ENCODE measurements at places on chromosomes 7 and 10. TPM values are rescaled to one million over a fixed set of nuclear protein-coding genes. Genes with fewer than 3 reads are reported as not detected.

DNA sequence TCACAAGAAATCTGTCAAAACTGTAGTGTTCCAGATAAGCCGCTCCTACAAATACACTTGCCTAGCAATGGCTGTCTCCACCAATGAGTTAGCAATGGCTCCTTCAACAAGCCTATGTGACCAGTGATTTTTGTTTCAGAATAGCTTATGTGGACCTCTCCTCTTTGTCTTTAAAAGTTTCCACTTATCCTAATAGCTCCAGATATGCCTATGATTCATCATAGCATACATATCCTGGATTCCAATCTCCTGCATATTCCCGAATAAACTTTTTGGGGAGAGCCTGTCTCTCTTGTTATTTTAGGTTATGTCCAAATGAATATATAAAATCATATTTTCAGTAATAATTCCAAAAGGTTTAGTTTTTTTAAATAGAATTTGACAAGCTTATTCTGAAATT lies 510.6 kb downstream of the ARL4A start:
- no peaks in the 10 kb centered on the region for H3K27me3 ChIP-seq
- no peaks in the 10 kb centered on the region for H3K36me3 ChIP-seq
- no peaks in the 10 kb centered on the region for H3K4me1 ChIP-seq
- DNase-seq, result no peak
- no peak overlapping the region for H3K27ac ChIP-seq

DNA sequence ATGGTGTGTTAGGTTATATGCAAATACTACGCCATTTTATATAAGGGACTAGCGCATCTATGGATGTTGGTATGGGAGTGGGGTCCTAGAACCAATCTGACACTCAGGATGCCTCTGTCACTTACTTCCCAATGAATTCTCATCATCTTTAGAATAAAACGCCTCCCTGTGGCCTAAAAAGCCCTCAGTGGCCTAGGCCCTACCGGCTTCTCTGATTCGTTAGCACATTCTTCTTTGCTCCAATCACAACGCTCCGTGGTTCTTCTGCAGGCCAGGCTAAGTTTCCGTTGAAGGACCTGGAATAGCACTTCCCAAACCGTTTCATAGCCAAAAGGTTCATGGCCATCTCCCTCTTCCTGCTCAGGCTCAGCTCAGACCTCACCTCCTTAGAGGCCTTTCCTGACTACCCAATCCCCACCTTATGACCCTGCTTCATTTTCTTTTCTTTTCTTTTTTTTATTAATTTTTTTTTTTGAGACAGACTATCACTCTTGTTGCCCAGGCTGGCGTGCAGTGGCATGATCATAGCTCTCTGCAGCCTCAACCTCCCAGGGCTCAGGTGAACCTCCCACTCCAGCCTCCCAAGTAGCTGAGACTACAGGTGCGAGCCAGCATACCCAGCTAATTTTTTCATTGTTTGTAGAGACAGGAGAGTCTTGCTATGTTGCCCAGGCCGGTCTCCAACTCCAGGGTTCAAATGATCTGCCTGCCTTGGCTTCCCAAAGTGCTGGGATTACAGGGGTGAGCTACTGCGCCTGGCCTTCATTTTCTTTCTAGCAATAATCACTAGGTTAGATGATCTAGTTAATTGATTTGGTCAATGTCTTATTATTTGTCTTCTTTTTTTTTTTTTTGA lies 24.5 kb upstream of the YWHAG start:
- no peak overlapping the region for H3K4me3 ChIP-seq
- no peaks in the 10 kb centered on the region for H3K27me3 ChIP-seq
- peaks cover 13% of the 10 kb centered on the region for H3K4me1 ChIP-seq
- H3K27ac ChIP-seq, result no peak overlapping the region
- no peaks in the 10 kb centered on the region for H3K36me3 ChIP-seq

GRCh38 chr10:4062751-4063150 lies 277.7 kb upstream of the KLF6 start:
- peaks cover 26% of the 10 kb centered on the region for H3K4me1 ChIP-seq
- no peak for DNase-seq
- no peaks in the 10 kb centered on the region for H3K27me3 ChIP-seq
- no peaks in the 10 kb centered on the region for H3K36me3 ChIP-seq

- no peaks in the 10 kb centered on the region for H3K36me3 ChIP-seq
- no peak for DNase-seq
- peaks cover 15% of the 10 kb centered on the region for H3K27me3 ChIP-seq
- no peak overlapping the region for H3K27ac ChIP-seq
- peaks cover 5% of the 10 kb centered on the region for H3K4me1 ChIP-seq
Observed at GRCh38 chr7:155268921-155269650, 28.6 kb upstream of the INSIG1 start.

GRCh38 chr7:64888561-64888900 lies 14.5 kb upstream of the ZNF273 start:
- peak overlapping the region; percentile 68 for H3K4me3 ChIP-seq
- no peaks in the 10 kb centered on the region for H3K36me3 ChIP-seq
- no peak overlapping the region for H3K27ac ChIP-seq

DNA sequence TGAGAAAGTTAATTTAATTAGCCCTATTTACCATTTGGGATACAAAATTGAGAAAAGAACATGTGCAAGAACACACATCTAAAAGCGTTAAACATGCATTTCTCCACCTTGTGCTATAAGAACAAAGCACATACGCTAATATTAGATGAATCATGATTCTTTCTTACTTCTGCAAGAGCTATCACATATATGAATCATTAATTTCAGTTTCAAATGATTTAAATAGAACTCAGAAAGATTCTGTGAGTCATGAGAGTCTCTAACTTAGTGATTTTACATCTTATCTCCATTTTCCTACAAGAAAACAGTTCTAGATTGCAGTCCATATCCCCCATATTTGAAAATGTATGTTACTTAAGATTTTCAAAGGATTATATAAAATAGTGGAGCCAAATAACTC lies 173.9 kb downstream of the RNLS start:
- no peak for DNase-seq
- no peak overlapping the region for H3K4me3 ChIP-seq
- no peaks in the 10 kb centered on the region for H3K36me3 ChIP-seq
- no peak overlapping the region for H3K27ac ChIP-seq
- no peaks in the 10 kb centered on the region for H3K27me3 ChIP-seq
- no peaks in the 10 kb centered on the region for H3K4me1 ChIP-seq

- H3K27ac ChIP-seq, result no peak overlapping the region
- no peak for DNase-seq
- H3K27me3 ChIP-seq, result no peaks in the 10 kb centered on the region
Observed at GRCh38 chr10:51384971-51385370, 310.7 kb downstream of the PRKG1 start.

DNA sequence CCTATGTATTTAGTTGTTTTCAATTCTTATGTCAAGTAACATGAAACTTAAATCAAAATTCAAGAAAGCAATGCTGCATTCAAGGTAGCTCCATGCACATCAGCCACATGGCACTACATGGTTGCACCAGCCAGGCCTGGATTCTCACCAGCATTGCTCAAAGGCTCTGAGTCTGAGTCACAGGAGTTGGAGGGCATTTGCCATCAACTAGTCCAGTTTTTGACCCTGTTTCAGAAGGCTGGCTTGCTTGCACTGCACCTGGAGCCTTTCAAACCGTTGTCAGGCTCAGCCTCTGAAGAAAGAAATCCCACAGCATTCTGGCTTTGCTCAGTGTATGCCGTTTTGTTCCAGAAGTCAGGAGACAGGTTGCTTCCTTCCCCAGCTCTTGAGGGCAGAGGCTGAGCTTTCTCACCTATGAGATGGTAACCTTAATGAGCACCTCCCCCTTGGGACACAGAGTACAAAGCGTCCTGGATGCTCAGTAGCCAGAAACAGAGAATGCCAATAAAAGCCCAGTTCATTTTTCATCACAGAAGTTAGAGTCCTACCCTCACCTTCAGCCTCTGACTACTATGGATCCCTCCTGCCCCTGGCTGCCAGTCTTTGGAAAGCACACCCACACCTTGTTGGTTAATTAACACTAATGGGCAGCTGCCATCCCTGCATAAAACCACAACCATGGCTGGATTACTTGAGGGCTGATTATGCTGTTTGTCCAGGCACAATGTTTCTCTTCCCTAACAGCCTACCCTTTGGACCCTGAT lies 288.4 kb upstream of the LRRTM3 start:
- no peak for DNase-seq
- H3K4me1 ChIP-seq, result no peaks in the 10 kb centered on the region
- H3K36me3 ChIP-seq, result no peaks in the 10 kb centered on the region
- no peak overlapping the region for H3K27ac ChIP-seq
- no peaks in the 10 kb centered on the region for H3K27me3 ChIP-seq

- no peak overlapping the region for H3K27ac ChIP-seq
- DNase-seq, result no peak
- no peaks in the 10 kb centered on the region for H3K4me1 ChIP-seq
- no peaks in the 10 kb centered on the region for H3K27me3 ChIP-seq
- no peak overlapping the region for H3K4me3 ChIP-seq
Observed at GRCh38 chr7:108642126-108642525, 72.5 kb downstream of the DNAJB9 start.

DNA sequence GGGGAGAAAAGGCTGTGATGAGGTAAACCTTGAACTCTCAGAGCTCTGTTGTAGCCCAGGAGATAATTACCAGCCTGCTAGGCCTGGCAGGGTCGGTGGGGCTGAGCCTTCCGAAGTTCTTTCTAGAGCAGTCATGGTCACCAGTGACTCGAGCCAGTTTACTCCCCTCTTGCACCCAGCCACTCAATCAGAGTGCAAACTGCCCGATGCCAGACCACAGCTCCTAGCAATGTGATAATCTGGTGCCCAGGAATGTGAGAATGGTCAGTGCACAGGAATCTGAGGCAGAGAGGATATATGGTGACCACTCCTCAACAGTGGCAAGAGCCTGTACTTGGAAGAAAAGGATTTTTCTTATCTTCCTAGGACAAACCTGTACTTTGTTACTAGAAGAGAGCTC lies 46.4 kb upstream of the KMT2E start:
- no peaks in the 10 kb centered on the region for H3K27me3 ChIP-seq
- DNase-seq, result no peak
- no peaks in the 10 kb centered on the region for H3K36me3 ChIP-seq
- H3K4me1 ChIP-seq, result no peaks in the 10 kb centered on the region

DNA sequence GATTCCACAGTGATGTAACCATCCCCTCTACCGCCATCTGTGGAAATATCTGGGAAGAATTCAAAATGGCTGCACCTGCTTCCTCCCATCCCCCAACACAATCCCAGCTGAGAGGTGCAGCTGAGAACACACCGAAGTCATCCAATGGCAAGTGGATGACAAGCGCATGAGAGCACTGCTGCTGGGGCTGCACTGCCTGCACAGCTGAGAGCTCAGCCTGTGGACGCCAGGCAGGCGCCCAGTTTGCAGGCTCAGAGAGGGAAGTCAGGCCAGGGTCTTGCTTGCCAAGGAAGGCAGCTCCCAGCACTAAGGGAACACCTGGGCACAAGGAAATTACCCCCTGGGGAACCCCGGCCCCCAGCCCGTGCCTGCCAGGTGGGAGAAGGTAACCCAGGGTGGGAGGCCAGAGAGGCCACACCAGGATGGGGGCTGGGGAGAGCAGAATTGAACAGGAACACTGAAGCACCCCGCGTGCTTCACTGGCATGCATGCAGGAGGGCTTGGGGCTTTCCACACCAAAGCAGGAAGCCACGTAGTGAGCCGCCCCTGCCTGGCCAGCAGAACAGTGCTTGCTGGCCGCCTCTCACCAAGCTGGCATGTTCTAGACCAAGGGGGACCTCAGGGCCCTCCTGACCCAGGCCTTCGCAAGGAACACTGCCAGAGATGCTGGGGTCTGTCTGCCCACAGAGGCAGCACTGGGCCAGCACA lies 46.2 kb downstream of the FAM53B start:
- peaks cover 98% of the 10 kb centered on the region for H3K4me1 ChIP-seq
- H3K27me3 ChIP-seq, result no peaks in the 10 kb centered on the region
- no peak overlapping the region for H3K4me3 ChIP-seq
- H3K36me3 ChIP-seq, result peaks cover 11% of the 10 kb centered on the region

GRCh38 chr10:59138052-59138451 lies 38.4 kb upstream of the PHYHIPL start:
- no peaks in the 10 kb centered on the region for H3K4me1 ChIP-seq
- no peaks in the 10 kb centered on the region for H3K27me3 ChIP-seq
- no peak overlapping the region for H3K27ac ChIP-seq
- no peaks in the 10 kb centered on the region for H3K36me3 ChIP-seq
- DNase-seq, result no peak

DNA sequence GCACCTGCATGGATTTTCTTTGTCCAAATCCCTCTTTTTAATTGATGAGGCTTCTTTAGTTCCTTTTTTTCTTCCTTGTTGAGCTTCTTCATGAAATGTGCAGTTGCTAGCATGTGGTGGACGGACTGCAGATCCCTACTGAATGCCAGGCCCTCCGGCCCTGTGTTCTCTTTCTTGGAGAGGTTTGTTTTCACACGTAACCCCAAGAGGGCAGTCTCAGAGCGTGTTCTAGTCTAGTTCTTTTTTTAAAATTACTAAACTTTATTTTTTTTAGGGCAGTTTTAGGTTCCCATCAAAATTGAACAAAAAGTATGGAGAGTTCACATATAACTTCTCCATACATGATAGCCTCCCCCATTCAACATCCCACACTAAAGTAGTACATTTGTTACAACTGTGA lies 190.0 kb downstream of the CFTR start:
- no peaks in the 10 kb centered on the region for H3K27me3 ChIP-seq
- no peak for DNase-seq
- H3K27ac ChIP-seq, result no peak overlapping the region
- no peaks in the 10 kb centered on the region for H3K36me3 ChIP-seq
- H3K4me1 ChIP-seq, result no peaks in the 10 kb centered on the region
- no peak overlapping the region for H3K4me3 ChIP-seq

GRCh38 chr10:99768556-99768955 lies 13.9 kb upstream of the ABCC2 start:
- no peaks in the 10 kb centered on the region for H3K36me3 ChIP-seq
- no peak for DNase-seq
- H3K27ac ChIP-seq, result no peak overlapping the region

DNA sequence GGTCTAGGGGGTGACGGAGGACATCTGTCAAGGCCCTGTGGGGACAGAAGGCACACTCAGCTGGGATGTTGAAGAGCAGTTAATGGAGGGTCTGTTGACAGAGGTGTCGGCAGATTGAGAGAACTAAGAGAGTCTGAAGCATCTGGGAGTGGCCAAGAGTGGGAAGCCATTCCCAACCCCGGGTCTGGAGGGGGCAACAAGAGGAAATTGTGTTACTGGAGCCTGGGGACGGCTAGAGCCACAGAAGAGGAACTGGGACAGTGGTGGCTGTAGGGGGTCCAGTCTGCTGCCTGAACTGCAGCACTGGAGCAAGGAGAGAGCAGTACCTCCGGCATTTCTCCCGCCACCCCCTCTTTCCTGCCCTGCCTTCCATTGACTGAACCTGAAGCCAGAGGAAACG lies 136.6 kb downstream of the CHN2 start:
- no peaks in the 10 kb centered on the region for H3K36me3 ChIP-seq
- peaks cover 20% of the 10 kb centered on the region for H3K4me1 ChIP-seq
- DNase-seq, result no peak
- no peak overlapping the region for H3K27ac ChIP-seq
- H3K4me3 ChIP-seq, result no peak overlapping the region

Gene MNX1
- not detected for total RNA-seq

Gene ZNF467
- total RNA-seq, result 3.0 TPM

Gene RAB19
- 8.9 TPM for total RNA-seq

Gene FANK1
- 2.2 TPM for total RNA-seq

Gene JCAD
- 0.32 TPM for total RNA-seq

Gene LIPM
- total RNA-seq, result not detected

Gene GIMAP7
- total RNA-seq, result 415 TPM
